ENCODE measurements at places on chromosomes 11 and 22. TPM values are rescaled to one million over a fixed set of nuclear protein-coding genes. Genes with fewer than 3 reads are reported as not detected.

Gene LRRC10B
- not detected for total RNA-seq

Gene LMO1
- not detected for total RNA-seq

Gene MRGPRF
- total RNA-seq, result 33.6 TPM

Gene AHNAK
- total RNA-seq, result 598 TPM

Gene MS4A7
- total RNA-seq, result not detected

Gene NNMT
- 137 TPM for total RNA-seq
